T-helper 22 cell (primary cell): ENCODE measurements at places on chromosomes 6 and 20.

- no peak for DNase-seq
These were observed 100.5 kb upstream of the DTNBP1 start for GRCh38 chr6:15763364-15763763.

GRCh38 chr6:4890627-4891026 lies 113.2 kb downstream of the RPP40 start:
- DNase-seq = no peak

GRCh38 chr6:74603322-74604076 lies 602.4 kb downstream of the COL12A1 start:
- no peak for DNase-seq

DNA sequence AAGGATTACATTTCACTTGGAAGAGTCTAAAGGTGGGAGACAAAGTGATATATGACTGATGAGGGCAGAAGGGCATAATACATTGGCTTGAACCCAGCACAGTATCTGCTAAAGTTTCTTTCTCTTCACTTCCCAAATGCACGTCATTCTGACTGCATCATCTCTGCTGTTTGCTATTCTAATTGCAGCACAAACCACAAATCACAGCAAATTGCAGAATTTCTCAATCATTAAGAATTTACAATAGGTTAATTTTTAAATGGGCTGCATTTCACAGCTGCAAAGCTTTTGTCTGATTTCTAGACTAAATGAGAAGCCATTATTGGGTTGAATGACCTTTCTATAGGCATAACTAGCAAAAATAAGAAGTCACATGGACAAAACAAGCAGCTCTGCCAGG lies 337.0 kb downstream of the RNGTT start:
- no peak for DNase-seq

GRCh38 chr6:84282550-84282949 lies 55.1 kb upstream of the CEP162 start:
- DNase-seq = no peak

- no peak for DNase-seq
These were observed 28.3 kb downstream of the PHACTR3 start for GRCh38 chr20:59632541-59633113.

DNA sequence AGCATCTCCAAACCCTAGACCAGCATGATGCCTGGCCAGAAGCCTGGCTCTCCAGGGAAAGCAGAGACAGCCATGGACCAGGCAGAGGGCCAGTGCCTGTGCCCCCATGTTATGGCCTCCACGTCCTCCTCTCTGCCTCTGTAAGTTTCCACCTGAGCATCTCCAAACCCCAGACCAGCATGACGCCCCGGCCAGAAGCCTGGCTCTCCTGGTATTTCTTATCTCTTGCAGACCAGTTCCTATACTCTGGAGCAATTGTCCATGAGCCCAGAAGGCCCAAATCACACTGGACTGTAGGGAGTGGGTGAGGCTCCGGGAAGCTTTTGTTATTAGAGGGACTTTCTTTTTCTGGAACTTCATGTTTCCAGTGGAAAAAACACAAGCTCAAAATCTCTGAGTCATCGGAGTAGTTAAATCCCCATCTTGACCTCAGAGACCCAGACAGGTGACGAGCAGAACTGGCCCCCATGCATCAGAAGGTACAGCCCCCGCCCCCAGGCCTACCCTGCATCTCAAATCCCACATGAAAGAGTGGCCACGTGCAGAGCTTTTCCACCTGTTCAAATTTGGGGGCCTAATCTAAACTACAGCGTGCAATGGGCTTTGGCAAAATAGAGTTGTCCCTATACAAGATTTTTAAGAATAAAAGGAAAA lies 110.2 kb upstream of the FOXQ1 start:
- DNase-seq = no peak
